ENCODE measurements at places on chromosomes 11 and 22. TPM values are rescaled to one million over a fixed set of nuclear protein-coding genes. Genes with fewer than 3 reads are reported as not detected.
A peak's percentile ranks its signal among the peaks of the same experiment; 100 is the strongest.

DNA sequence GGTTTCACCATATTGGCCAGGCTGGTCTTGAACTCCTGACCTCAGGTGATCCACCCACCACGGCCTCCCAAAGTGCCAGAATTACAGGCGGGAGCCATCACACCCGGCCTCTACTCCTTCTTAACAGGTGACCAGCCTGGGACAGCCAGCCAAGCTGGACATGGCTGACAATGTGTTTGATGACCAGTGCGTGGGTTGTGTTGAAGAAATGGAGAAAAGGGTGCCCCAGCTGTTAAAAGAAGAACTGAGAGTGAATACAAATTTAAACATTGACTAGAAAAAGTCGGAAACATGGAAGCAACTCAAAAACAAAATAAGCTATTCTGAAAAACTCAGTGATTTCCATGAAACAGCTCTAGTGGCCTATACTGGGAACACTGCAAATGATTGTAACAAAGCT, 86.5 kb upstream of the CLPB start:
- no peak for DNase-seq

- no peak for DNase-seq
Measured at GRCh38 chr11:10581481-10582019, 13.1 kb upstream of the LYVE1 start.

GRCh38 chr22:41957941-41958556, 6.1 kb downstream of the SMIM45 start:
- no peak for DNase-seq

- DNase-seq = no peak
Measured at GRCh38 chr11:118287006-118287405, 17.5 kb upstream of the CD3E start.

DNA sequence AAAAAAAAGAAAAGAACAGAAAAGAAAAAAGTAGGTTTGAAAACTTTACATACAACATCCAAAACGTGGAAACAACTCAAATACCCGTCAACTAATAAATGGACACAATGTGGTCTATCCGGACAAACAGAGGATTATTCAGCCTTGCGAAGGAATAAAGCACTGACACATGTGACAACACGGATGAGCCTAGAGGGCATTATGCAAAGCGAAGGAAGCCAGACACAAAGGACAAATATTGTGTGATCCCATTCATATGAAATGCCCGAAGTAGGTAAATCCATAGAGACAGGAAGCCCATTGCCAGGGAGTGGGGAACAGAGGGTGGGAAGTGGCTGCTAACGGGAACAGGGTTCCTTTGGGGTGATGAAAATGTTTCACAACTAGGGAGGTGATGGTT, 11.8 kb downstream of the RFPL1 start:
- no peak for DNase-seq

DNA sequence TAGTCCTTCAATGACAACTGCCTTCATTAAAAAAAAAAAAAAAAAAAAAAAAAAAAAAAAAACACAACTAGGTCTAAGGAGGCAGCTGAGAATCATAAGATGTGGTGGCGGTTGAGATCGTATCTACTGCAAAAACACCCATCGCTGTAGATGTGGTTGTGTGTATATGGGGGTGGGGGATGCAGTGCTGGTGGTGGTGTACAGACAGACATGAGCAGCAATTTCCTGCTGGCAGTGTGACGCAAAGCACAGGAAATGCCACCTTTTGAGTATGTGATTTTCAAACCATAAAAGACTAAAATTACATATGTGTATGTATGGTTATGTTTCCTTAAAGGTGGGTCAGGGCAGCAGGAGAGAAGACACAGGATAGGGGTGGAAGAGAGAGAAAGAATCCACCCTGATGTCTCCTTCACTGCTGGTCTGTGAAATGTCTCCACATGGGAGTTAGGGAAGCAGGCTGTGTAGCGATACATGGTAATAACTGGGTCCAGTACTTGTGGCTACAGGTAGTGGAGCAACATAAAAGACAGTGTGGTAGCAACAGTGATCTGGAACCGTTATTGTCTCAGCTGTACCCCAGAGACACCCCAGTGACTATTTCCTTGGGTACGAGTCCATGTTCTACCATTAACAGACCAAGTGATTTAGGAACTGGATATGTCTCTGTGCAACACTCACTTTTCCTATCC, 57.9 kb downstream of the SYTL2 start:
- DNase-seq = peak; percentile 73

DNA sequence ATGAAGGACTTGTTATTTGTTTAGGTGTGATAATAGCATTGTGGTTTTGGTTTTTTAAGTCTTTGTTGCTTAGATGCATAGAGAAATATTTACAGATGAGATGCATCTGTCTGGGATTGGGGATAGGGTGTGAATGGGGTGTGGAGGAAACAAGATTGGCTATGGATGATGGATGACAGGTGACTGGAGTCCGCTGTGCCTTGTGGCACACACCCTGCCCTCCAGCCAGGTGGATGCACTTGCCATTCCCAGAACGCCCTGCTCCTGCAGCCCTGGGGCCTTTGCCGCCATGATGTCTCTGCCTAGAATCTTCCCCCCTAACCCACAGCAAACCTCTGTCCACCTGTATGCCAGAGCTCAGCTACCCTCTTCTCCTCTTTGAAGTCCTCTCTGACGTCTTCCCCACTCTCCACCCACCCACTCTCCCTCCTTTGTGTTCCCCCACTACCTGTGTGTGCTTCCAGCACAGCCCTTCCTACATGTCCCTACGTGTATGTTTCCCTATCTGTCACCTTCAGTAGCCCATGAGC, 54.7 kb downstream of the WNT11 start:
- peak; percentile 38 for DNase-seq

The GLB1L2 gene
- 1.6 TPM for total RNA-seq
